Endothelial cell of umbilical vein (primary cell): ENCODE measurements at places on chromosomes 7 and 10. TPM values are rescaled to one million over a fixed set of nuclear protein-coding genes. Genes with fewer than 3 reads are reported as not detected.

- no peak overlapping the region for H3K4me3 ChIP-seq
- no peaks in the 10 kb centered on the region for H3K4me1 ChIP-seq
- no peaks in the 10 kb centered on the region for H3K36me3 ChIP-seq
- H3K27me3 ChIP-seq = no peaks in the 10 kb centered on the region
- no peak for DNase-seq
Observed at GRCh38 chr7:18489624-18490023, 5.9 kb upstream of the HDAC9 start.

GRCh38 chr7:27635728-27636127 is 27.0 kb downstream of the HIBADH start:
- peaks cover 5% of the 10 kb centered on the region for H3K4me1 ChIP-seq
- H3K36me3 ChIP-seq = no peaks in the 10 kb centered on the region
- H3K27me3 ChIP-seq = no peaks in the 10 kb centered on the region
- no peak overlapping the region for H3K27ac ChIP-seq

DNA sequence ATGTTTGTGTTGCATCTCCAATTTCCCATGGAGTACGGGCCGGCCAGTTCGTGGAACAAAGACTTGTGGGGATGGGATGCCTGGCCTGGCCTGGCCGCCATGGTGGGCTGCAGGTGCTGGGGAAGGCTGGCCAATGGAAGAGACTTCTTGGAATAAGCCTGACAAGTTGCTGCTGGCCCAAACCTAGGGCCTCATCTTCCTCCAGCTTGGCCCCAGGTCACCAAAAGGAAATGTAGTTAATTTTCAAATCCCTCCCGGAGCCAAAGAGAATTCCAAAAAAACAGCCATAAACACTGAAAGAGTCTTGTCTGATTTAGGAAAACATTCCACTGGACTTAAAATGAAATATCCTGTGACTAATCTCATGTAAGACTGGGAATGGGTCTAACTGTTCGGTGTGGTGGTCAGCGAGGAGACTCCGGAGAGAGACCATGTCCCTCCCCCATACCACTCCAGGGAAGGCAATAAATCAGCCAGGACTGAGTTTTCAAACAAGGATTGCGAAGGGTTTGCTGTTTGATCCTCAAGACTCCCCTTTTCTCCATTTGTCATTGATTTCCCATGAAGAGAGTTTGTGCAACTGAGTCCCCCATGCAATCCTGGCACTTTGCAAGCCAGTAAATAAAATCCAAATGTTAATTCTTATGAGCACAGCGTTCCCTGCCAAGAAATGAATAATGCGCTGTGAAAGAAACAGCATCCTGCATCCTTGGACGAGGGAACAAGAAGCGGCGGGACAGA is 128.7 kb upstream of the HABP2 start:
- no peak overlapping the region for H3K27ac ChIP-seq
- no peaks in the 10 kb centered on the region for H3K36me3 ChIP-seq
- no peak overlapping the region for H3K4me3 ChIP-seq
- no peak for DNase-seq
- H3K27me3 ChIP-seq = no peaks in the 10 kb centered on the region

DNA sequence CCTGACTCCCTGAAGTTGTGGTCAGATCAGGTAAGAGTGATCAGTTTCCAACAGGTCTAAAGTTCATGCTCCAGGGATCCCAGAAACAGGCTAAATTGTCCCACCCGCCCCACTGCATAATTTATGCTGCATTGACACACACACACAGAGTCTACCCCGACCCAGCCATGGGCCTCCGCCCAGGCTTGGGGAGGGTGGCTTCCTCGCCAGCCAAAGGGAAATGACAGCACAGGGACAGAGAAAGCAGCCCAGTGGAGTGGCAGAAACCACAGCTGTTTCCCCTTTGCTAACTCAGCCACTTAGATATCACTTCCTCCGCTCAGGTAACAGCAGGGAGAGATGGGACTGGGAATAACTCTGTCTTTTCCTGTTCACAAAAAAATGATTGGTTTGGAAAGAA is 9.4 kb downstream of the SH3PXD2A start:
- peak; percentile 34 for DNase-seq
- H3K4me3 ChIP-seq = no peak overlapping the region
- no peaks in the 10 kb centered on the region for H3K36me3 ChIP-seq
- peaks cover 28% of the 10 kb centered on the region for H3K4me1 ChIP-seq

- H3K36me3 ChIP-seq = no peaks in the 10 kb centered on the region
- no peak overlapping the region for H3K4me3 ChIP-seq
- H3K27me3 ChIP-seq = no peaks in the 10 kb centered on the region
- no peaks in the 10 kb centered on the region for H3K4me1 ChIP-seq
- peak; percentile 18 for DNase-seq
- H3K27ac ChIP-seq = no peak overlapping the region
Observed at GRCh38 chr10:75530299-75530698, 98.9 kb downstream of the LRMDA start.

- H3K36me3 ChIP-seq = no peaks in the 10 kb centered on the region
- no peaks in the 10 kb centered on the region for H3K27me3 ChIP-seq
- no peaks in the 10 kb centered on the region for H3K4me1 ChIP-seq
- DNase-seq = no peak
- no peak overlapping the region for H3K27ac ChIP-seq
Observed at GRCh38 chr7:25597946-25598345, 369.7 kb upstream of the NPVF start.

DNA sequence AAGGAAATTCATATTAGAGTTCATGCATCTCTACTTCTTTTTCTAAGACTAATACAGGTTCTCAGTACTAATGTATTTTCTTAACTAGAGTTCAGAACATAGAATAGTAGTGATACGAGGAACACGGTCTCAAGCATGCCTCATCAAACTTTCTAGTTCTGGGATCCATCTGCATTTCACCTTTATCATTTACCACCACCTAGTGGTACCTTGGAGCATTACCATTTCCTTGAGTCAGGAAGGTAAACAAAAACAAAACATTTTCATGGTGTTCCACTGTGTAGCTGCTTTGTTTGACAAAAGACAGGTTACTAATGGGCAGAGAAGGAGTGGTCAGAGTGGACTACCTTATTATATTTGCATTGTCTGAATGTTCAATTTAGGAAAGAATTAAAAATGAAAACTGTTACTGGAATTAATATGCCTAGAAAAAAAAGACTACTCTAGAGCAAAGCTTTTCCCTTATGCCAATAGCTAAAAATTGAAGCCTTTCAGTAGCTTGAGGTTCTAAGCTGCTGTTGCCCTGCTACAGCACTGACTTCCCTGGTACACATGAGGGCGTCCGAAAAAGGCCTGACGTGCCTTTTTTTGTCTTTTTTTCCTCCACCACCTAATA is 44.5 kb downstream of the STARD3NL start:
- H3K27ac ChIP-seq = no peak overlapping the region
- H3K4me3 ChIP-seq = no peak overlapping the region
- H3K27me3 ChIP-seq = no peaks in the 10 kb centered on the region
- peak; percentile 75 for DNase-seq

GRCh38 chr10:72146559-72147323 is 58.4 kb upstream of the SPOCK2 start:
- no peak for DNase-seq
- H3K4me1 ChIP-seq = no peaks in the 10 kb centered on the region
- no peak overlapping the region for H3K4me3 ChIP-seq
- H3K36me3 ChIP-seq = no peaks in the 10 kb centered on the region
- H3K27me3 ChIP-seq = no peaks in the 10 kb centered on the region

DNA sequence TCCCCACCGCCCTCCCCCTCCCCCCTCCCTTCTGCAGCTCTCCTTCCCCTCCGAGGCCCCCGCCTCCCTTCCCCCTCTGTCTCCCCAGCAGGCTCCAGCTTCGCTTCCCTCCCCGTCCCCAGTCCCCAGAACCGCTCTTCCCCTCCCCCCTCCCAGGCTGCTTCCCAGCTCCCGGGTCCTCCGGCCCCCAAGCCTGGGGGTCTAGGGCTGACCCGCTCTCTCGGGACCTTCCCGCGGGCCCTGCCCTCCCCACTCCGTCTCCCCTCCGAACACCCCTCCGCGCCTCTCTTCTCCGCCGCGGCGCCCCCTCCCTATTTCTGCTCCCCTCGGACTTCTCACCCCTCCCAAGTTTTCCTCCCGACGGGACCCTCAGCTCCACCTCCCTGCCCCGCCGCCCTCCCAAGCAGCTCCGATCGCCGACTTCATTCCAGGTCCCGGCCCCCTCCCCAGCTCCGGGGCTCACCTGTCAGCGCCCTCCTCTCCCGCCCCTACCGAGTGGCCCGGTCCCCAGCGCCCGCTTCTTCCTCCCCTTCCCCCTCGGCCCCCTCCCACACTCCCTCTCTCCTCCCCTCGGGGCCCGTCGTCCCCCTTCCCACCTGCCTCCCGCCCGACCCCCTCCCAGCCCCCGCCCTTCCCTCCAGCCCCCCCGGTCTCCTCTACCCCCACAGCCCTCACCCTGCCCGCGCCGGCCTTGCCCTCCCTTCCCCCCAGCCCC is 990 bp downstream of the ZNF467 start:
- peaks cover 9% of the 10 kb centered on the region for H3K36me3 ChIP-seq
- DNase-seq = no peak
- H3K4me1 ChIP-seq = peaks cover 20% of the 10 kb centered on the region
- H3K27ac ChIP-seq = no peak overlapping the region
- peak overlapping the region; percentile 68 for H3K4me3 ChIP-seq

DNA sequence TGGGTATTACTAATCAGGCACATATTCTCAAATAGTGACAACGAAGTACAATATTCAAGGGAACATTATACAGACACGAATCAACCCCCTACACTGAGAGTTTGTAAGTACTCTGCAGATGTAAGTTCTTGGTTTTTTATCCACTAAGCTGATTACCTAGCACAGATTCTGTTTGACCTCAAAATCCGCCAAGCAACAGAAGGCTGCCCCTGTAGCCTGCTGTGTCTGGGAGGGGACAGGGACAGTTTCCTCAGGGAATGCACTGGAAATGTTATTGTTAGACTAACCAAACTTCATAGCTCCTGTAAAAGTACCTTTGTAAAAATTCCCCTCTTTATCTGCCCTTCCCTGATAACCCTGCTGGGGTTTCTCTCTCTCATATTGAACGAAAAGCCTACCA is 45.2 kb upstream of the ZRANB1 start:
- no peaks in the 10 kb centered on the region for H3K4me1 ChIP-seq
- H3K4me3 ChIP-seq = no peak overlapping the region
- DNase-seq = no peak
- H3K27ac ChIP-seq = no peak overlapping the region
- H3K36me3 ChIP-seq = no peaks in the 10 kb centered on the region

- DNase-seq = no peak
- no peak overlapping the region for H3K4me3 ChIP-seq
- H3K27ac ChIP-seq = no peak overlapping the region
- no peaks in the 10 kb centered on the region for H3K36me3 ChIP-seq
- H3K4me1 ChIP-seq = no peaks in the 10 kb centered on the region
Observed at GRCh38 chr10:46560381-46560780, 3.9 kb upstream of the GPRIN2 start.

DNA sequence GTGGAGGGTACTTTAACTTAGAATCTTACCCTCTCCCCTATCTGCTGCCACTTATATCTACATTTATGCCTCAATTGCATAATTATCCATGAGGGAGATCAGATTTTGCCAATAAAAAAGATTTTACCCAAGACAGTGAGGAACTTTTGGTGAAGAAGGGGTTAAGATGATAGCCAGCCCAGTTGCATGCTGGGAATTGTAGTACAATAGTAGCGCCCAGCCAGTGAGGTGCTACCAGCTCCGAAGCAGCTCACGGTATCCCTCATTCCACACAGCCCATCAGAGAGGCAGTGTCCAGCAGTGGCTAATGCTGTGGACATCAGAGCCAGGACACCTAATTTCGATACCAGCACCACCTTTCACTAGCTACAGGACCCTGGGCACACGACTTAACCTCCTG is 5.9 kb upstream of the LGI1 start:
- H3K4me1 ChIP-seq = no peaks in the 10 kb centered on the region
- no peaks in the 10 kb centered on the region for H3K36me3 ChIP-seq
- DNase-seq = peak; percentile 12
- H3K27ac ChIP-seq = no peak overlapping the region
- no peak overlapping the region for H3K4me3 ChIP-seq

DNA sequence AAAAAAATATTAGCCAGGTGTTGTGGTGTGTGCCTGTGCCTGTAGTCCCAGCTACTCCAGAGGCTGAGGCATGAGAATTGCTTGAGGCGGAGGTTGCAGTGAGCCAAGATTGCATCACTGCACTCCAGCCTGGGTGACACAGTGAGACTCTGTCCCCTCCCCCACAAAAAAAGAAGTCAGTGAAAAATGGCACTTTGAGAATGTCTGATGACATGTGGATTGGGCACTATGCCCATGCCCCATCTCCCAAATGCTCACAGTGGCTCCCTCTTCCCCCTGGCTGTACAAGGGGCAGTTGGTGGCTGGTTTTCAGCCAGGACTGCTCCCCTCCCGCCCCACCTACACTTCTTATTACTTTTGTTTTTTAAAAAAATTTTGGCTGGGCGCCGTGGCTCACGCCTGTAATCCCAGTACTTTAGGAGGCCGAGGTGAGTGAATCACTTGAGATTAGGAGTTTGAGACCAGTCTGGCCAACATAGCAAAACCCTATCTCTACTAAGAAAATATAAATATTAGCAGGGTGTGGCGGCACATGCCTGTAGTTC is 26.1 kb downstream of the IL15RA start:
- H3K27ac ChIP-seq = no peak overlapping the region
- no peak for DNase-seq
- peaks cover 7% of the 10 kb centered on the region for H3K36me3 ChIP-seq
- no peaks in the 10 kb centered on the region for H3K27me3 ChIP-seq
- H3K4me3 ChIP-seq = no peak overlapping the region
- peaks cover 15% of the 10 kb centered on the region for H3K4me1 ChIP-seq

GRCh38 chr7:28758186-28758585 is 199.9 kb downstream of the TRIL start:
- no peak overlapping the region for H3K27ac ChIP-seq
- H3K4me3 ChIP-seq = no peak overlapping the region
- no peak for DNase-seq
- H3K36me3 ChIP-seq = no peaks in the 10 kb centered on the region

DNA sequence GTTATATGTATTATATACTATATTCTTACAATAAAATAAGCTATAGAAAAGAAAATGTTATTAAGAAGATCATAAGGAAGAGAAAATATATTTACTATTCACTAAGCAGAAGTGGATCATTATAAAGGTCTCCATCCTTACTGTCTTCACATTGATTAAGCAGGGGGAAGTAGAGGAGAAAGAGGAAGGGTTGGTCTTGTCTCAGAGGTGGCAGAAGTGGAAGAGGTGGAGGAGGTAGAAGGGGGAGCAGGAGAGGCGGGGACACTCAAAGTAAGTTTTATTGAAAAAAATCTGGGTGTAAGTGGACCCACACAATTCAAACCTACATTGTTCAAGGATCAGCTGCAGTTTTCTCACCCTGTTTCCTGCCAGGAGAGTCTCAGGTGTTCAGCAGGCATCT is 28.9 kb upstream of the ERCC6 start:
- H3K36me3 ChIP-seq = no peaks in the 10 kb centered on the region
- peaks cover 6% of the 10 kb centered on the region for H3K27me3 ChIP-seq
- no peak overlapping the region for H3K27ac ChIP-seq

The BAMBI gene
- 3.2 and 4.3 TPM in 2 replicates for total RNA-seq

The PLCE1 gene
- 0.04 and 0.05 TPM in 2 replicates for total RNA-seq

The C10orf53 gene
- not detected in 2 replicates for total RNA-seq

The WASHC2C gene
- 43.3 and 48.6 TPM in 2 replicates for total RNA-seq
